CD8-positive, alpha-beta memory T cell (primary cell): ENCODE measurements at places on chromosomes 1 and 21. TPM values are rescaled to one million over a fixed set of nuclear protein-coding genes. Genes with fewer than 3 reads are reported as not detected.

The CD55 gene
- polyA plus RNA-seq = 61.1 TPM

The RRP1B gene
- polyA plus RNA-seq = 43.6 TPM

The HP1BP3 gene
- 221 TPM for polyA plus RNA-seq

The OLFML3 gene
- polyA plus RNA-seq = not detected

The NTMT2 gene
- not detected for polyA plus RNA-seq

The TNFRSF14 gene
- 51.6 TPM for polyA plus RNA-seq

The C8A gene
- not detected for polyA plus RNA-seq

The RNF207 gene
- 0.22 TPM for polyA plus RNA-seq

DNA sequence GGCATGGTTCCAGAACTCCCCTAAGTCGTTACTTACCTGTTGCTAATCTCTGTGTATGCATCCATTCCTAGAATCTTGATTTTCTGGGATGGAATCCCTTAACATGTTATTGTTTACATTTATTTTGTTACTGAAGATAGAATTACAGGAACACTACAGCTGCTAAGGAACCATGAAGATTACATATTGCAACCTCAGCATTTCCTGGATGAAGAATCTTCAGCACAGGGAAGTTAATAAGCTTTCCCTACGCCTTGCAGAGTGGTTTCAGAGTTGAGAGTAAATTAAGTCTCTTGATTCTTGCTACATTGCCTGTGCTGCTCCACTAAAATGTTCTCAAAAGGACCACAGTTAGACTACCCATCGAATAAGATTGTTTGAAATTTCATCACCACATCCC is 31.4 kb upstream of the GBP6 start:
- no peak for DNase-seq

DNA sequence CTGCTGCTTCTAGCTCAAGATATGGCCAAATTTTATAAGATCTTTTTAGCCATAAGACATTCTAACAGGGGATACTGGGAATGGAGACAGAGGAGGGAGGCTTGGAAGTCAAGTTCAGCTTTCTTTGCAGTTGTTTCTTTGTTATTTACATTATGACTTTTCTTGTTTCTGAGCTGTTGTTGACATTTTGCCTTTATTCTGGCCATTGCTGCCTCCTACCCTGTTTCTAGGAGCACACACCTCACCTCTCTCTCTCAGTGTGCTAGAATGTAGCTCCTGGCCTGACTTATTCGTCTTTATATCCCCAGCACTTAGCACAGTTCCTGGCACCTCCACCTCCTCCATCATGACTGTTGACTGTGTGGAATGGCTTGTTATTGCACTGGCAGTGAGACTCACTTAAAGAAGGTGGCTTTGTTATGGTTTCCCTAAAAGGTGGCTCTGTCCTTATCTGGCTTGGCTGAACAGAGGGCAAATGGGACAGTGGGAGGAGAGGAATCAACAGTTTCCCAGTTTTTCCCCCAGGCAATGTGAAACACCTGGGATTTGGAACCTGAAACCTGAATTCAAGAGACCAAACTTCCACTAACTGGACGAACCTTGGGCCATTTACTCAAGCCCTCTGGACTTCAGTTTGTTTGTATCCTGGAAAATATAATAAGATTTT is 76.1 kb upstream of the PPP2R5A start:
- DNase-seq = no peak

DNA sequence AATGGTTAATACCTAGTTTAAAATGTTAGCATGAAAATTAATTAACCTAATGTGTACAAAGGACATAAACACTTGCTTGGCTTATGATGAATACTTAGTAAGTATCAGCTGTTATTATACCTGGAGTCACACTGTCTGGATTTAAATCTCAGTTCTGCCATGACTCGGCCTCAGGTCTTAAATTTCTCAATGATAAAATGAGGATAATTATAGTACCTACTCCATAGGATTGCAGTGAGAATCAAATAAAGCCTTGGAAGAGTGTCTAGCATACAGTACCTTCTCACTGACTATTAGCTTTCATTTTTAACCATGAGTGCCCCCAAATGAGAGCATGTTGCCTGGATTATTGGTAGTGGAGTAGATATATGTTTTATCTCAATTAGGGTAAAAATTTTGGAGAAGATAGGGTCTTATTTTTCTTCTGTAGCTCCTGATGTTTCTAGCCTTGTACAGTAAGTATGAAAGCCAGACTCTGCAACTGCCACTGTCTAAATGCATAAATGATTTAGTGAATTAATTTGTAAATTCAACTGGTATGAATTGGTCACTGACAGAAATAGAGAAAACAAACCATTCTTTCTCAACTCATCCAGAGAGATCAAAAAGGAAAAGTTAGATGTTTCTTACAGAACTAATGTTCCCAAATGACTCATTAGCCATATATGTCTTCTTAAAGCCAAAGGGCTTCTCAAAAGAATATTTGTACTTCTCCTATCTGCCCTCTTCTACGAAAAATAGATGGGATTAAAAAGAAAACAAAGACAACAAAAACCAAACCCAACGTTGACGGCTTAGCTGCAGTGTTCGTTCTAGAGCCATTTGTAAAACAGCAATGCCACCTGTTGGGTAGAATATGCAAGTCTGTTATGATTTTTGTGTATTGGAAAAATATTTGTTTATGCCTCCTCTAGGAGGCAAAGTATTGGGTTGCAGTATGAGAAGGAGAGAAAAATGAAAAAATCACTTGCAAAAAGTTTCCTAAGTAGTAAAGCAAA is 53.8 kb upstream of the MROH9 start:
- no peak for DNase-seq

GRCh38 chr1:215269955-215270354 is 187.4 kb downstream of the KCNK2 start:
- no peak for DNase-seq

DNA sequence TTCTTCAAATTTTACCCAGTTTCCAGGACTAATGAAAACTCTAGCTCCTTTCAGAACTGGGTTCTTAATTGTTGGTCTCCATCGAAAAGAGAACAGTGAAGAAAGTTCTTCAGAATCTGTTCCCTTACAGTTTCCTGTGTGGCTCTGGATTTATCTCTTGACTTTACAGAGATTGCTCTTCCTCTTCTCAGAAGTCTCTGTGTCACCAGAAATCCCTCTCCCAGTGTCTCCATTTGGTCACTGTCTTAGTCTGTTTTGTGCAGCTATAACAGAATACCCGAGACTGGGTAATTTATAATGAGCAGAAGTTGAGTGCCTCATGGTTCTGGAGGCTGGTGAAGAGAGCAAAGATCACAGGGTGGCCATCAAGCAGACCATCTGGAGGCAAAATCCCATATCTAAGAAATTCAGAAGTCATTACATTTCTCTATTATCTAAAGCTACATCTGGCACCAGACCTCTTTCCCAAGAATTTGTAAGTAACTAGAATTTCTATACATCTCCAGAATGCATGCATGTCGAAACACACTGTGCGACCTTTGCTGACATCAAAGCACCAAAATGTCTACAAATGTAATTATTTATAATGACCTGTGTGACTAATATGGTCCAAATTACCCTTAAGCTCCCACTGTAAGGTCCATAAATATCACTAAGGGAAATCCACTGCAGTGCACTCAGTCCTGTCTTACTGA is 65.4 kb upstream of the KRTAP19-8 start:
- DNase-seq = no peak

GRCh38 chr1:200252531-200252930 is 157.3 kb downstream of the ZNF281 start:
- DNase-seq = no peak

DNA sequence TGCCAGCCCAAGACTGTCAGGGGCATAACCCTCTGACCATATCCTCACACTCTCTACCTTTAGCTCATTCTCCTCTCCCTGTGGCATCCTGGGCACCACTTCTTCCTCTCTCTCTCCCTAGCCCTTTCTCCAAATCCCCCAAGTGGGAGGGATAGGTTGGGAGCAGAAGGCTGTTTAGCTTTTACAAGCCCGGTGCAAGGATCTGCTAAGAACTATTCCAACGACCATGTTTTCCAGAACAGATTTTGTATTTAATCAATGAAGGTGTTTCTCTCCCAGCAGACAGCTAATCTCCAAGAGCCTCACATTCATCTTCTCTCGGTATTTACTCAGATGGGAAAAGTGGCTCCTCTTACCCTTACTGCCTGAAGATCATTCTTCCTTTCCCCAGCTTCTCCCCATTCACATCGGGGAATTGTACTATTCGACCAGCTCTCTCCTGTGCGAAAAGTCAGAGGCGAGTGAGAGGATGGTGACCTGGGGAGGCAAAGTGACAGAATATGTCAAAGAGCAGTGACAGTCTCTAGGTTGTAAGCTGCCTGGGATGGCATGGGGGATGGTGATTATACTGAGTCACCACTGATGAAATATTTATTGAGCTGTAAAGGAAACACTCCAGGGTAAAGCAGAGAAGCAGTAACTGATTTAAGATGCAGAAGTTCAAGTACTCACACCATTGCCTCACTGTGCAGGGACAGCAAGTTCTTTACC is 47.0 kb upstream of the RBM15 start:
- DNase-seq = no peak

- DNase-seq = no peak
These were observed 72.6 kb downstream of the ATP6V1G3 start for GRCh38 chr1:198467907-198468306.

- DNase-seq = no peak
These were observed 17.2 kb downstream of the NFASC start for GRCh38 chr1:204887846-204888245.

DNA sequence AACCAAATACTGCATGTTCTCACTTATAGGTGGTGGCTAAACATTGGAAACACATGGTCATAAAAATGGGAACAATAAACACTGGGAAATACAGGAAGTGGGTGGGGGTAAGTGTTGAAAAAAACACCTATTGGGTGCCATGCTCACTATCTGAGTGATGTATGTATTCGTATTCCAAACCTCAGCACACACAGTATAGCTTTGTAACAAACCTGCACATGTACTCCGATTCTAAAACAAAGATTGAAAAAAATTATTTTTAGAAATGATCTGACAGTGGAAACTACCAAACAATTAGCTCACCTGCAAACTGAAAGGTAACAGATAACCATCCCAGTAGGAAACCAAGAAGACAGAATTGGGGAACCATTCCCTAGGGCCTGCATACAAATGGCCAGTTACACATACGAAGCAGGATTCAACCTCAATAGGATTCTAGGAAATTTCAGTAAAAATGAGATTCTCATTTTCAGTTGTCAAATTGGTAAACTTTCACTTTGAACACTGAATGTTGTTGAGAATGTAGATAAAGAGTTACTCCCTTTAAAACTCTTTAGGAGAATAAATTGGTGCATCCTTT is 88.1 kb upstream of the LRRC8D start:
- DNase-seq = no peak

GRCh38 chr1:178096421-178096820 is 2.5 kb downstream of the RASAL2 start:
- no peak for DNase-seq

- DNase-seq = no peak
These were observed 26.2 kb downstream of the MAGI3 start for GRCh38 chr1:113416496-113416895.

- no peak for DNase-seq
These were observed 27.7 kb upstream of the AXDND1 start for GRCh38 chr1:179337942-179338560.

DNA sequence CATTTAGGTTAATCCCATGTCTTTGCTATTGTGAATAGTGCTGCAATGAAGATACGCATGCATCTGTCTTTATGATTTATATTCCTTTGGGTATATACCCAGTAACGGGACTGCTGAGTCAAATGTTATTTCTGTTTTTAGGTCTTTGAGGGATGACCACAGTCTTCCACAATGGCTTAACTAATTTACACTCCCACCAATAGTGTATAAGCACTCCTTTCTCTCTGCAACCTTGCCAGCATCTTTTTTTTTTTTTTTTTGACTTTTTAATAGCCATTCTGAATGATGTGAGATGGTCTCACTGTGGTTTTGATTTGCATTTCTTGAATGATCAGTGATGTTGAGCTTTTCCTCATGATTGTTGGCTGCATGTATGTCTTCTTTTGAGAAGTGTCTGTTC is 33.5 kb downstream of the ASH1L start:
- no peak for DNase-seq

DNA sequence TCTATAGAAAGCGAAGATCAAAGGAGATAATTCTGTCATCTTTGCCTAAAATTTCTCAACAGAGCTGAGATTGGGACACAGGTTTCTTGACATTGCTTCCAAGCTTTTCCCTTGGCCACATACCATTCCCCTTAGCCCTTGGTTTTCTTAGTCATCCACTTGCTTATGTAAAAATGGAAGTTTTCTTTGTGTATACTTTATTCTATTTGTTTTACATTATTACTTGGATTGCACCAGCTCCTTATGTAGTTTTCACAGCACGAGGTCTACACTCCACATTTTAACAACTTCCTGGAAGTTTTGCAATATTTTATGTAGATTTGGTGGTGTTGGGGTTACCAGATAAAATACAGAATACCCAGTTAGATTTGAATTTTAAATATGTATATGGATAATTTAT is 129.8 kb downstream of the PLA2G4A start:
- DNase-seq = no peak

GRCh38 chr1:237570530-237570929 is 320.2 kb downstream of the ZP4 start:
- DNase-seq = no peak

DNA sequence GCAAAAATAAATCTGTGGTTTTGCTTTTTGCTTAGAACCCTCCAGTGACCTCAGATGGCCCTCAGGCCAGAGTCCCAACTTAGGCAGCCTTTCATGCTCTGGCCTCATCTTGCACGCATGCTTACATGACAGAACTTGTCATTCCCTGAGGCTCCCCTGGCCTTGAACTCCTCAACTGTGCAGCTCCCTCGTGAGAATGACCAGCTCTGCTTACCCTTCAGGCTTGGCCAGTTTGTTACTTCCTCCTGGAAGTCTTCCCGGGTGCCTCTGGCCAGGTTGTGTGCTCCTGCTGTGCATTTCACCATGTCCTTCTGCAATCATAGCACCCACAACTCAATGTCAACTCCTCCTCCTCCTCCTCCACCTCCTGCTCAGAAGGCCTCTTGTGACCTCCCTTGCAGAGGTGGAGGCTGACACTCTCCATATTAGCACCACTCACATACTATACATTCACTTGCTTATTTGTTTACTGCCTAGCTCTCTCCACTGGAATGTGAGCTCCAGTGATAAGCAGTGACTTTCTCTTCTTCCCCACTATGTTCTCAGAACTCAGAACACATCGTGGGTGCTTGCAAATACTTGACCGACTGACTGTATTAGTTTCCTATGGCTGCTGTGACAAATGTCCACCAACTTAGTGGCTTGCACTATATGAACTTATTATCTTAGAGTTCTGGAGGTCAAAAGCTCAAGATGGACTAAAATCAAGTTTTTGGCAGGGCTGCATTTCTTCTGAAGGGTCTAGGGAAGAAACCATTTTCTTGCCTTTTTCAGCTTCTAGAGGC is 41.9 kb downstream of the RCSD1 start:
- DNase-seq = no peak

GRCh38 chr1:243268751-243269460 is 13.1 kb downstream of the SDCCAG8 start:
- DNase-seq = no peak
